ENCODE measurements at places on chromosomes 2 and 18.

- no peak overlapping the region for H3K27ac ChIP-seq
- no peak for DNase-seq
- H3K27me3 ChIP-seq = no peaks in the 10 kb centered on the region
- H3K4me1 ChIP-seq = peaks cover 10% of the 10 kb centered on the region
These were observed 37.5 kb upstream of the LAMA1 start for GRCh38 chr18:7155092-7155491.

- H3K4me1 ChIP-seq = peaks cover 12% of the 10 kb centered on the region
- H3K36me3 ChIP-seq = no peaks in the 10 kb centered on the region
- DNase-seq = peak; percentile 44
- H3K27me3 ChIP-seq = no peaks in the 10 kb centered on the region
- H3K27ac ChIP-seq = no peak overlapping the region
These were observed 582.1 kb downstream of the ZEB2 start for GRCh38 chr2:143937723-143938350.

DNA sequence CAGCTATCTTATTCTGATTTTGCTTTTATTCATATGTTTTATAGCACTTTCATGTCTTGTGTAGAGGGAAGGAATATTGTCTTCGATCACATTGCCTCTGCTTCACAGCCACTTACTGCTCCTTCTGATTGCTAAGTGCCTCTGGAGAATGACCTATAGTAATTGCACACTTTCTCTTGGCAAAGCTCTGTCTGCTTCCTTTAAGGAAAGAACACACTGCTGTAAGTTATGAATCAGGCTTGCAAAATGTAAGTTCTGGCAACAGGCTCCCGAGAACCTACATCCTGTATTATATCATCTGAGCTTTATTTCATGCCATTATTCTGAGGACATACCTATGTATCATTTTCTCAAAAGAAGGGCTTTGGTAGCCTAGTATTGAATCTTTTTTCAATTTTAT, 170.7 kb downstream of the ZNF804A start:
- peaks cover 12% of the 10 kb centered on the region for H3K4me1 ChIP-seq
- no peaks in the 10 kb centered on the region for H3K27me3 ChIP-seq
- no peak overlapping the region for H3K4me3 ChIP-seq
- peak; percentile 66 for DNase-seq
- H3K36me3 ChIP-seq = no peaks in the 10 kb centered on the region

- H3K4me3 ChIP-seq = no peak overlapping the region
- DNase-seq = no peak
- no peaks in the 10 kb centered on the region for H3K27me3 ChIP-seq
- H3K4me1 ChIP-seq = peaks cover 6% of the 10 kb centered on the region
- peaks cover 42% of the 10 kb centered on the region for H3K36me3 ChIP-seq
These were observed 24.0 kb downstream of the WIPF1 start for GRCh38 chr2:174573621-174574081.
